ENCODE measurements at places on chromosomes 4 and X. TPM values are rescaled to one million over a fixed set of nuclear protein-coding genes. Genes with fewer than 3 reads are reported as not detected.

DNA sequence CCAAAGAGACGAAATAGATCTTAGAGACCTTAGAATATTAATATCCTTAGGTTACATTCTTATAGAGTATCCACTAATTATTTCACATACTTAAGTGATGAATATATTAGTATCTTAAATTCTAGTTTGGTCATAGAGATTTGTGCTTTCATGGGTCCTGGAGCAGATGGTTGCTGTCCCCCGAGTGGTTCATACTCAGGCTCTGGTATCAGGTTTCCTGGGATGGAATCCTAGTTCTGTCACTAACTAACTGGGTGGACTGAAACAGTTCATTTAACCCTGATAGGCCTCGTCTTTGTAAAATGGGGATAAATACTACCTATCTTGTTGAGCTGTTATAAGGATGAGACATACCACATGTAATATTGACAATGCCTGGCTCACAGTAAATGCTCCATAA lies 264.6 kb downstream of the TENM3 start:
- no peak for DNase-seq

SLC26A1 gene
- polyA plus RNA-seq, result 3.0 TPM

GYG2 gene
- 1.8 TPM for polyA plus RNA-seq

GALNTL6 gene
- polyA plus RNA-seq, result not detected

DNA sequence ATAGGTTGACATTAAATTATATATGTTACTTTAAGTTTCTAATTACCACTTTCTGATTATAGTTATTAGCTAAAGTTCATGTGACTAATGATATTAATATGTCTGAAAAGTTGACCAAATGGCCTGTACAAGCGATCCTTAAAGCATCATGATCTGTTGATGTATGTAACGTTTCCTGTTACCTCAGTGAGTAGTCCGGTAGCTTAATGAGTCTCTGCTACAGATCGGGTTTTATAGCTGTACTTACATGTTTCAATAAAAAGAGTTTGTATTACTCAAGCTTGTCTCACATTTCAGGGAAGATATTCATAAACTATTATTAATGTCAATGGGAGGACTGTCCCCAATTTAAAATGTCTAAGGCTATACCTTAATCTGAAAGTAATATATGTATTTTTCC lies 246.3 kb downstream of the PPP3CA start:
- no peak for DNase-seq

- no peak for DNase-seq
Observed at GRCh38 chr4:23805450-23805851, 84.4 kb downstream of the PPARGC1A start.

DNA sequence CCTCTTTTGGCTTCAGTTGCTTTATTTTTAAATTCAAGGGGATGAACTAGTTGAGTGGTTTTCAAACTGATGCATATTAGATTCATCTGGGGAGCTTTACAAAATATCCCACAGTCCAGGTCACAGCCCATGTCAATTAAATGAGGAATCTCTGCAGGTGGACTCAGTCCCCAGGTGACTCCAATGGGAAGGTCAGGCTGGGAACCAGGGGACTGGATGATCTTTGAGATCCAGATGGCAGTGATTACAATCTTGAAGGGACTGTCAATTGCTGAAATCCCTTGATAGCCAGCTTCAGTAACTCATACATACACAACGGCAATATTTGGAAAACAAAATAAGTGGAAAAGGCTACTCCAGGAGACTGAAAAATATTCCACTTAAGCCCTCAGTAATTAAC lies 7.0 kb downstream of the ADH1B start:
- DNase-seq, result no peak

GRCh38 chrX:154020536-154021115 lies 924 bp upstream of the IRAK1 start:
- DNase-seq, result no peak

DNA sequence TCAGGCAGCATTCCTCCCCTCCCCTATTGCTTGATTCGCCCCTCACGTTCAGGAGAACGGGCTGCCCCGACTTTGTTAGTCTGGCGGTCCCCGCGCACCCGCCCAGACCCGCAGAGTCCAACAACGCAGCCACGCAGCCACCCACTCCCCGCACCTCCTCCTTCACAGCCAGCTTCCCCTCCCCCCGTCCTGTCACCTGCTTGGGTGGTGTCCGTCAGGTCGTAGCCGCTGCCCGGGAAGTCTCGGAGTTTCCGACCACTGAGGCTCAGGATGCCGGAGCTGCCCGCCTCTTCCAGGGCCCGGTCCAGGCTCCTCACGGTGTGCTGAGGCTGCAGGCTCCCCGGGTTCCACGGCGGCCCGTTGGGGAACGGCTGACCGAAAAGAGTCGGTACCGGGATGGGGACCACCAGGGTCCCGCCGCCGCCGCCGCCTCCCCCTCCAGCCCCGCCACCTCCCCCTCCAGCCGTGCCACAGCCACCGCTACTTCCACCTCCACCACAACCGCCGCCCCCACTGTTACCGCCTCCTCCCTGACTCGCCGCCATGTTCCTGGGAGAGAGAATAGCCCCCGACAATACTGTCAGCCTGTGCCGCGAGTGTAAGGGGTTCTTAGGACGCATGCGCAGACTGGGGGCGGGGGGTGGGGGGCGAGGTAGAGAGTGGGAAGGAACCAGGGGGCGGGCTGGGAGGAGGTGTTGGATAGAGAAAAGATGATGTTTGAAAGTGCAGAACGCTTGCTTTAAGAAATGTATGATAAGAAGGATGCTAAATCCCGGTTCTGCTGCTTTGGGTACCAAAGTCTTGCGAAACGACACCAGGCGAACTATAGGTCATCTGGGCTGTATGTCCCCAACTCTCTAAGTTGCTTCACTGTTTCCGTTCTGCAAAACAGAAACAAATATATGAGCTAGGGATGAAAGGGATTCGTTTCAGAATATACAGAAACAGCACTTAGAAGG lies at the start of gene LRCH2:
TSS of gene LRCH2 (minus strand) at position 600 of the 959 bp plus-strand sequence. CDS start at position 545, 55 bp downstream.
- DNase-seq, result peak; percentile 67

GRCh38 chr4:181939199-181939945 lies 303.8 kb upstream of the TENM3 start:
- no peak for DNase-seq

- DNase-seq, result no peak
Observed at GRCh38 chr4:8593264-8594096, 915 bp downstream of the CPZ start.

GRCh38 chr4:3352505-3352904 lies 59.7 kb downstream of the RGS12 start:
- DNase-seq, result no peak

GPC3 gene
- polyA plus RNA-seq, result 416 TPM

DNA sequence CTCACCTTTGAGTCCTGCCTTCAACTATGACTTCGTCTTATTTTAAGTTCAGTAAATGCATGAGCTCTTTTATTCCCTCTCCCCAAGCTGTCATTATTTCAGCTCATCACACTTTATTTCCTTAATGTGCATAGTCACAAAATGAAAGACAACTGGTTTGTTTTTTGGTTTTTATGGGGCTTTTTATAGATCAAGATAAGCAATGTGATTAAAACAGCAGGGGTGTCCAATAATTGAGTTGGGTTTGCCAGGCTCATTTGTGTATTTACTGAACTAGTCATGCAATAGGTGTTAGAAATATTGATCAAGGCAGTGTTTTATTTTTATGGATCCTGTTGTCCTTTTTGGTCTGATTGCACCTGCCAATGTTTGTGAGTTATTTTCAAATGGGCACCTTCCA lies 102.2 kb downstream of the FRMPD4 start:
- no peak for DNase-seq

GRCh38 chr4:125483278-125483677 lies 168.5 kb downstream of the FAT4 start:
- no peak for DNase-seq

- DNase-seq, result no peak
Observed at GRCh38 chr4:25370242-25370641, 6.8 kb upstream of the ANAPC4 start.

GRCh38 chr4:62226082-62226481 lies 1026.0 kb downstream of the ADGRL3 start:
- peak; percentile 27 for DNase-seq

GRCh38 chr4:38491854-38492478 lies 172.0 kb upstream of the KLF3 start:
- no peak for DNase-seq

TRIM75 gene
- polyA plus RNA-seq, result not detected

- DNase-seq, result no peak
Observed at GRCh38 chr4:93061826-93062225, 758.1 kb downstream of the GRID2 start.

DNA sequence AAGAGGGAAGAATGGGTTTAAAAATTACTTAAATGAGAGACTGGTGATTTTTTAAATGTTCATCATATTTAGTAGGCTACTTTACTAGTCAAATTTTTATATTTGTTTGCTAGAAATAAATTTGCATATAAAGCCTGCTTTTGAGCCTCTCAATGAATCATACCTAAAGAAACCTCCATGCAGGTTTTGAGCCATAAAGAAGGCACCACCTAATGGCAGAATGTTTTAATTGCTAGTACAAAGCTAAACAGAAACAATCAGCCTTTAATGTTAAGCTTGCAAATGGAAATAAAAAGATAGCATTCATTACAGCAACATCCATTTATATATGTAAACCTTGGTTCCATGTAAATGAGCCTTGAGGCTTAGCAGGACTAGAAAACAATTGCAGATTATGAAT lies 989.7 kb downstream of the CCSER1 start:
- no peak for DNase-seq

ADH1C gene
- polyA plus RNA-seq, result 6.5 TPM

GPRASP1 gene
- polyA plus RNA-seq, result 15.0 TPM

DNA sequence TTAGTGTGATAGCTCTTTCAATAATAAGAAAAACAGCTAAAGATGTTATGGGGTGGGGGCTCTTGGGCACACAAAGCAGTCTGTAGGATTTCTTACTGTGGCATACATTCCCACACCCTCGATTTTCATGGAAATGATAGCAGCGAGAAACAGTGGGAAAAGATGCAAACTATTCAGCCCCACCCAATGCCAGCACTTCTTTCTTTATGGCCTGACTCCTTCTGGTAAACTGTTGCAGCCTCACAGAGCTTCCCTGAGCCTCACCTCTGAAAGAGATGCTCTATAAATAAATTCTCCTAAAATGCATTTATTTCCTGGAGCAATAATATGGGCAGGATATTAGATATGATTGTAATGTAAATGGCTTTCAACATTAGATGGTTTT lies 910 bp downstream of the ANK2 start:
- no peak for DNase-seq

GRCh38 chr4:23922541-23923111 lies 32.8 kb upstream of the PPARGC1A start:
- DNase-seq, result no peak

DNA sequence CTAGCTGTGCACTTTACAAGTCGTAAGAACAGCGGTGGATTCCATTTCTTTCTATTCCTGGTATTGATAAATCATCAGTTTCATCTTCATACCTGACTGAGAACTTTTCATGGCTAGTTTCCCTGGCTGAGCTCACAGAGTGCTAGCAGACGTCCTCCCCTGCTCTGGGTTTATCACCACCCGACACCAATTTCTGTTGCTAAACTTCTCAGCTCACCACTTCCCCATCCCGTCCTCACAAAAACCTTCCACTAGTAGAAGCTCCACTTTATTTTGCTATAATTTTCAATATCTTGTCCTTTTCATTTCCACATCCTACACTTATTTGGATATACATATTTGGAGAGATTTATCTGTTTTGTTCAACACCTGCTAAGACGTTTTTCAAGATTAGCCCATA lies 869.4 kb upstream of the FRG1 start:
- DNase-seq, result no peak

ABLIM2 gene
- polyA plus RNA-seq, result 8.7 TPM

DNA sequence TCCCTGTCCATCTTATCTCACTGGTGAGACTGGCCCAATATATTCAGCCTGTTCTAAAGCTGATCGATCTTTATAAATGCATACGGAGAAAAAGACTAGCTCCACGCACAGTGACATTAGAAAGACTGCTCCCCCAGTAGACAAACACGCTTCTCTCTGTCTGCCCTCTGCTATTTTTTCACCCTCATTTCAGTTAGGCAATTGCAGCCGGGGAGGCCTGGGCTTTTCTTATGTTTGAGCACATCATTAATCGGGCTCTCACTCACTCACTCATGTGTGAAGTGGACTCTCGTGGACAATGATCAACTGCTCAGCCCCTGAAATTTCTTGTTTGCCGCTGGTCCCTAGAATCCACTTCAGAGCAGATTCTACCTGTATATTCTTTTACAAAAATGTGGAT lies 824.7 kb upstream of the TENM3 start:
- no peak for DNase-seq
